ENCODE measurements at places on chromosomes 1 and 21. TPM values are rescaled to one million over a fixed set of nuclear protein-coding genes. Genes with fewer than 3 reads are reported as not detected.

DNA sequence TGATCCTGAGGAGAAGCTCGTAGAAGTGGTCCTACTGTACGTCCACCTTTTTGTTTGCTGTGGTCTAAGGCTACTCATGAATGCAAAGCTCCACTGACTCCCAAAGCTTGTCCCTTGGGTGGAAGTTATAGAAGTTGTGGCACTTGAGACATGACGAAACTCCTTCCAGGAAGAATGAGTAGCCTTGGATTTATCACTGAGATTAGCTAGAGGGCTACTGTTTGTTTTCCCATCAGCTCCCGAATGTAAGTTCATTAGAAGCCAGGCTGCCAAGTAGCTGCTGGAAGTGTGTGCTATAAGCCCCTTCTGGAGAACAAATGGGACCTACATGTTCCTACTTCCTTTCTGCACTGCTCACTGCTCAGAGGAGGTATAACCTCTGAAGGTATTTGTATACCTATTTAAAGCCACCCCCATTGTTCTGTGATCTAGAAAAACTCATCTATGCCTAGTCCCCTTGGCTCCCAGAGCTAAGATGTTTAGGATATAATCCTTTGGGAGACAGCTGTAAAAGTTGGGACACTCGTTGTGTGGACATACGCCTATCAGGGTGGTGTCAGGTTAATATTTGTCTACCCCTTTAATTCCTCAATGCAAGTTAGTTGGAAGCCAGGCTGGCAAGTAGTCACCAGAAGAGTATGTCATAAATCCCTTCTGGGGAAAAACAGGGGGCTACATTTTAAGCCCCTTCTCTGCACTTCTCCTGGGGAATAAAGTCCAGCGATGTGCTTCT lies 72.9 kb downstream of the SCMH1 start:
- peaks cover 33% of the 10 kb centered on the region for H3K36me3 ChIP-seq
- H3K4me1 ChIP-seq = peaks cover 31% of the 10 kb centered on the region
- no peak overlapping the region for H3K4me3 ChIP-seq
- no peak for DNase-seq
- H3K27me3 ChIP-seq = no peaks in the 10 kb centered on the region

DNA sequence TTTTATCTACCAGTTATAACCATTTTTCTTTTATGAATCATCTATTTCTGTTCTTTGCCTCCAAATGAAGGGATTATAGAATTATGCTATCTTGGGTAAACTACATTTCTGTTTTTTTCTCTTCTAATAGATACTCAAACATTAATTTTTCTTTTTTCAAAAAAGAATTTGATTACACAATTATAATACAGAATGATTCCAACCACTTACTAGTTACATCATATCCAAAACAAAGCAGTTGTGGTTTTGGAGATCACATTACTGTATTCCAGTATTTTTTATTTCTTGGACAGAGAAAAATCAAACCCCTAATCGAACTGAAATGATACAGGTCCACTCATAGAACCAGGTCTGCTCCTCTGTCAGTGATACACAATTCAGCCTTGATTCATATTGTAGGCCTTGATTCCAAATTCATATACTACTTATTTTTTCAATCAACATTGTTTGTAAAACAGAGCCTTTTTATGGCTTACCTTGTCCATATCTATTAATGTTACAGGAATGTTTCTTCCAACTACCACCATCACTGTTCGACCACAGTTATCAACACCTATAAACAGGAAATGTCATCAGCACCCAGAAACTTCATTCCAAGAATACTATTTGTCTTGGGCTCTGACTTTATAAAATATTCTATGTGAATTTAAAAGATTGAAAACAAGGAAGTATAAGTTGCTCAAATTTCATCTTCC lies 43.2 kb downstream of the GDAP2 start:
- H3K36me3 ChIP-seq = peaks cover 2% of the 10 kb centered on the region
- no peak for DNase-seq
- H3K4me3 ChIP-seq = no peak overlapping the region
- no peaks in the 10 kb centered on the region for H3K27me3 ChIP-seq
- H3K4me1 ChIP-seq = no peaks in the 10 kb centered on the region
- no peak overlapping the region for H3K27ac ChIP-seq

The TSPEAR gene
- total RNA-seq = not detected

- H3K27me3 ChIP-seq = no peaks in the 10 kb centered on the region
- H3K4me1 ChIP-seq = no peaks in the 10 kb centered on the region
- no peak for DNase-seq
- no peak overlapping the region for H3K4me3 ChIP-seq
- H3K27ac ChIP-seq = no peak overlapping the region
These were observed 24.9 kb downstream of the KIF26B start for GRCh38 chr1:245179706-245180105.

DNA sequence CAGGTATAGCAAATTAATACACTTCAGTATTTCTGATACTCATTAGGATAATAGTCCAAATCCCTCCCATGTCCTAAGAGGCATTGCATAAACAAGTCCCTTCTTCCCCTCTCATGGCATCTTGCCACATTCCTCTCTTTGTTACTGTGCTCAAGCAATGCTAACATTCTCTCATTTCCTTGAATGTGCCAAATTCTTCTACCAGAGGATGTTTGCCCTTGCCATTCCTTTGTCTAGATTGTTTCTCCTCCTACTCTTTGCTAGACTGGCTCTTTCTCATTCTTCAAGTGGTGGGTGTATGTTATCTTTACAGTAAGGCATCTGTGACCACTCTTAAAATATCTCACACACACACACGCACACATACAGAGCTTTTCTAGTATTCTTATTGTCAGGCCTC lies 621.0 kb upstream of the CXADR start:
- no peaks in the 10 kb centered on the region for H3K36me3 ChIP-seq
- DNase-seq = no peak
- no peak overlapping the region for H3K4me3 ChIP-seq
- H3K4me1 ChIP-seq = no peaks in the 10 kb centered on the region
- no peak overlapping the region for H3K27ac ChIP-seq
- H3K27me3 ChIP-seq = no peaks in the 10 kb centered on the region

GRCh38 chr1:221157026-221157761 lies 278.0 kb downstream of the HLX start:
- no peak for DNase-seq
- no peaks in the 10 kb centered on the region for H3K4me1 ChIP-seq
- H3K4me3 ChIP-seq = no peak overlapping the region
- H3K27me3 ChIP-seq = no peaks in the 10 kb centered on the region

The AMY1C gene
- not detected for total RNA-seq

DNA sequence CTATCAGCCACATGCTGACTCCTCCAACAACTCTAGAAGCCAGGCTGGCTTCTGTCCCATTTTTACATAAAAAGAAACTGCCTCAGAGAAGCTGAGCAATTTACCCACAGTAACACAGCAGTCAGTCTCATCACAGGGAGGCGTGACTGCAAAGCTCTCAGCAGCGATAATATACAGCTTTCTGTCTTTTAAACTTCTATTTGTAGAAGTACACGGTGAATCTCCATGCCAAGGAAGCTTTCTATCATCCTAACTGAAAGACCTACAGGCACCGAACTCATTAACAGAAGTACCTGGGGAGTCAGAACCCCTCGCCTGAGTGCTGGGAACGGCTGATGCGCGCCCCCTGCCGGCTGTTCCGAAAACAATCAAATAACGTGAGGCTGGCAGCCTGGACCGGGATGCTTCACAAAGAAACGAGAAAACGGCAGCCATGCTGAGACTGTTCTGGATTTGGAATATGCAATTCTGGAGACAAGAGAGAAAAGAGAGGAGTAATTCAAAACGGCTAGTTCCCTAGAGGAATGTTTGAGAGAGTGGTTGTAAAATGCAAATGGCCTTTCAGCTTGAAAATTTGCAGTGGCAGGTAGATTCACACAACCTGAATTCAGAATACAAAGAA lies 43.5 kb upstream of the RAB4A start:
- DNase-seq = peak; percentile 87
- no peak overlapping the region for H3K4me3 ChIP-seq
- no peaks in the 10 kb centered on the region for H3K27me3 ChIP-seq
- no peak overlapping the region for H3K27ac ChIP-seq
- H3K4me1 ChIP-seq = no peaks in the 10 kb centered on the region
- no peaks in the 10 kb centered on the region for H3K36me3 ChIP-seq

DNA sequence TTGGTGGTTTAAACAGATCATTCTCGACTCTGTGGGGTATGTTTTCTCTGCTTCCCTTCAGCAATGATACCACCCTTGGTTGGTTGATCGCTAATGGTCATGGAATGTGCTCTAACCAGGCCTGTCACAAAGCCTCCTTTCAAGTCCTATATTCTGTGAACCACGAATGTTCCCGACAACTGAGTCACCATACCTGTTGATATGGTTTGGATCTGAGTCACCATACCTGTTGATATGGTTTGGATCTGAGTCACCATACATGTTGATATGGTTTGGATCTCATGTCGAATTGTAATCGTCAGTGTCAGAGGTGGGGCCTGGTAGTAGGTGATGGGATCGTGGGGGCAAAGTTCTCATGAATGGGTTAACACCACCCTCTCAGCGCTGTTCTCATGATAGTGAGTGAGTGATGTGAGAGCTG lies 10.2 kb upstream of the CAMK2N1 start:
- no peak overlapping the region for H3K27ac ChIP-seq
- peaks cover 1% of the 10 kb centered on the region for H3K36me3 ChIP-seq
- DNase-seq = no peak
- H3K4me1 ChIP-seq = peaks cover 11% of the 10 kb centered on the region
- H3K4me3 ChIP-seq = no peak overlapping the region

- H3K4me1 ChIP-seq = peaks cover 23% of the 10 kb centered on the region
- DNase-seq = no peak
- no peaks in the 10 kb centered on the region for H3K27me3 ChIP-seq
- H3K4me3 ChIP-seq = no peak overlapping the region
- H3K36me3 ChIP-seq = no peaks in the 10 kb centered on the region
- peak overlapping the region; percentile 34 for H3K27ac ChIP-seq
These were observed 35.2 kb downstream of the LRP8 start for GRCh38 chr1:53292690-53293089.

The DFFB gene
- total RNA-seq = 11.9 TPM

DNA sequence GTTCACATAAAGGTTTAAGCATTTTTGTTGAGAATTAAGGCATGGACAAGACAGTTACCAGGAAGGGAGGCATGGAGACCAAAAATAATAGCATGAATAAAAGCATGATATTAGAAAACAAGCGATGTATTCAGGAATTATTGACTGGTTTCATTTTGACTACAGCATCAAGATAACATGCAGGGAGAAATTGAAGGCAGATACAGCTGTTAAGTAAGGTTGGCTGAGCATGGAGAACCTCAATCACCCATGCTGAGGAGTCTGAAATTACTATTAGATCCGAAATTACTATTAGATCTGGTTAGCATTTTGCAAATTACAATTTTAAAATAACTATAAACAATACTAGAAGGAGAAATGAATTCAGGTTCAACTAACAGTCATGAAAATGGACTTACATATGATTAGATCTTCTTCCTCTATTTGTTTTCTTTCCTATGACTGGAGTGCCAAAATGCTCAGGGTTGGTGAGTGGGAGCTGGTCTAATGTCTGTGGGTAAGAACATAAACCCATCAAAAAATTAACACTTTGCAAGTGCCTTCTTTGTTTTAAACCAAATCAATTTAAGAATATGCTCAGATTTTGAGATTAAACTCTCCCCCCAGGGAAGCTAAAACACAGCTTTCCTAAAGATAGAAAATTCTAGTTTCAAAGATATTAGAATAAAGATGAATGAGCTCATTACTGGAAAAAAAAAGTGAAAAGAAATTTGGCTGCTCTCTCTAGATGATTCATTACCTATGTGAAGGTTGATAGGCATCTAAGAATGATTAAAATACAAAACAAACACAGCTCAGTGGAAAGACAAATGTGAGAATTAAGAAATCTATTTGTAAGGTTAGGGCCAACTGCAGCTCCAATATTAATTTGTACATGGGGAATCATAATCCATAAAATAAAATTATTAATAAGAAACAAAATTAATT lies 81.7 kb downstream of the ARID4B start:
- H3K27me3 ChIP-seq = no peaks in the 10 kb centered on the region
- no peak for DNase-seq
- 0 out of 2 replicates have a peak overlapping the region, but pooled peaks have one; percentile 15 for H3K27ac ChIP-seq
- H3K36me3 ChIP-seq = peaks cover 27% of the 10 kb centered on the region
- H3K4me3 ChIP-seq = no peak overlapping the region

DNA sequence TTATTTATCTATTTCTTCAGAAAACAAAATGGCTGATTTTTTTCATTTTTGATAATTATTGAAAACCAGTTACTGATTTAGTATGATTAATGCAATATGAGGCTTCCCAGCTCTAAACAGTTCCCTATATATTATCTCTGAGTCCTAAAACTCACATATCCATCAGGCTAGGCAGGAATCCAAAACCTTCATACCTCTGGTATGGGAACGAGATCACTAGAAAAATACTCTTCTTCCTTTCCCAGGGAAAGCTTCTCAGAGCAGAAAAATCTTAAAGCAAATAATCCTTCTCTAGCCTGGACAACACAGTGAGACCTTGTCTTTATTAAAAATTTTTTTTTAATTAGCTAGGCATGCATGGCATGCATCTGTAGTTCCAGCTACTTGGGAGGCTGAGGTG lies 42.5 kb downstream of the KDM5B start:
- H3K4me1 ChIP-seq = no peaks in the 10 kb centered on the region
- no peaks in the 10 kb centered on the region for H3K36me3 ChIP-seq
- H3K27me3 ChIP-seq = no peaks in the 10 kb centered on the region
- no peak for DNase-seq

DNA sequence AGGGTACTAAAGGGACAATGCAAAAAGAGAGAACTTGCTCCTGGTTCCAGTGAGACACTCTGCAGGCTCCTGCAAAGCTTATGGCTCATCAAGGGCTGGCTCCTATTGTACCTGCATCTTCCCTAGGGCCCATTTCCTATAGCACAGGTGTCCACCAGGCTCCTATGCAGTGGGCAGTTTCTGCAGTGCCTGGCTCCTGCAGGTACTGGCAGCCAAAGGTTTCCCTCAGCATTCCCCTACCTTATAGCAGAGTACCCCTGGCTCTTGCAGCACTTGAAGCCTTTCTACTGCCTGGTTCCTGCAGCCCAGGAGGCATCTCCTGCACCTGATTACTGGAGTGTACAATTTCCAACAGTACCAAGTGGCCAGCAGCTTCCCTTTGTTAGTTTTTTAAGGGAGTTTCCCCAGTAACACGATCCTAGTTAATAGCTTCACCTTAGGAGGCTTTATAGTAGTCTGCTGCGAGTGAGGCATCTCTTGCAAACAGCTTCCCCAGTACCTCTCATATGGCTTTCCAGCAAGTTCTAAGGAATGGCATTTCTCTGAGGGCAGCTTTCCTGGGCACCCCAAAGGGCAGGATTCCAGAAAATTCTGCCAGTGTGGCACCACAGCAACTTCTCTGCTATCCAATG lies 141.7 kb downstream of the DENND1B start:
- no peak overlapping the region for H3K27ac ChIP-seq
- peaks cover 31% of the 10 kb centered on the region for H3K4me1 ChIP-seq
- no peak for DNase-seq
- no peak overlapping the region for H3K4me3 ChIP-seq

The RNU1-4 gene
- total RNA-seq = under 0.01 TPM

DNA sequence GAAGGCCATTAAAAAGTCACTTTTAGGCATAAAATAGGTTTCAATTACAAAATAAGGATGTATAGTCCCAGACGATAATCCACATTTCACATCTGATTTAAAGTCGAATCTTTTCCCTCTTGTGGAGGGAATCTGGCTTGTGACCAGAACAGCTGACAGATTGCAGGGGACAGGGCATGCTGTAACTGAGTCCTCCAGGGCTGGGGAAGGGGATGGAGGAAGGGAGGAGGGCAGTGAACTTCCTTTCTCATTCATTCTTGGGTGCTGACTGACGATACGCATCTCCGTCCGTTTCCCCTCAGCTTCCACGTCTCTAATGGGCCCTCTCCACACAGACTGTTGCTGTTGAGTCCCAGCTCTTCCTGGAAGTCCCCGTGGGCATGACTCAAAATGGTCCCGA lies 108.1 kb upstream of the CSF3R start:
- H3K36me3 ChIP-seq = no peaks in the 10 kb centered on the region
- H3K4me1 ChIP-seq = peaks cover 32% of the 10 kb centered on the region
- no peak overlapping the region for H3K4me3 ChIP-seq

The MSH4 gene
- not detected for total RNA-seq
